ENCODE measurements at places on chromosomes 4 and X. TPM values are rescaled to one million over a fixed set of nuclear protein-coding genes. Genes with fewer than 3 reads are reported as not detected.
A peak's percentile ranks its signal among the peaks of the same experiment; 100 is the strongest.

DNA sequence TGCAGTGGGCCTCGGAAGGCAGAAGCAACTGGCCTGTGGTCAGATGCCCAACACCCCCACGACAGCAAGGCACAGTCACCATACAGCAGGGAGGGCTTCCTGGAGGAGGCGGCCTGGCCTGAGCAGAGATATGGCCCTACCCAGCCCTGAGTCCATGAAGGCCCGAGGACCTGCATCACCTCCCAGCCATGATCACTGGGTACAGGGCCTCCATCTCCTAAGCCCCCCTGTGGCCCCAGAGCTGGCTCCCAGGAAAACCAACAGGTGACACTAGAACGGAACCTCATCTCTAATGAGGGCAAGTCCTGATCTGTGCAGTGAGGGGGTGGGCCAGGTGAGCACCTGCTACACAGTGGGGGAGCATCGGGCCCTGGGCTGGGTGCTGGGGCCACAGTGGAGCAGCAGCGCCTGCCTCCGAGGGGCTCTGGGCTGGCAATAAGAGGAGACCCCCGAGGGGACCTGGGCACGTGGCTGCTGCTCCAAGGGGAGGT is 26.2 kb upstream of the MXD4 start:
- DNase-seq = no peak

GRCh38 chr4:169398316-169398715 is 127.6 kb upstream of the SH3RF1 start:
- no peak for DNase-seq

DNA sequence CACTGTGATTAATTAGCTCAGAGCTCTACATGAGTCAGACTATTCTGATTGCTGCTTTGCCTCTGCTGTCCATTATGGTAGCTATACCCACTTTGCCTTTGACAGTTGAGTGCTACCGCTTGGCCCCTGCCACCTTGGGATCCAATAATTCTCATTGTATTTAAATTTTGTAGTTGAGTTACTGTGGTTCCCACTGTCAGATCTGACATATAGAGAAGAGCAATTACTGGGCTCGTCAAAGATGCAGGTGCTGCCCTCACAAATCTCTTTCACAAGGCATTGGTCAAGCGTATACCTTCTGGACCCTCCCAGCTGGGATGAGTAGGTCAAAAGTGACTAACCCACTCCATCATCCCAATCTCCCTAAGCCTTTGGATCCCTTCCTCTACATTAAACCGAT is 18.3 kb upstream of the PRDM8 start:
- no peak for DNase-seq

DNA sequence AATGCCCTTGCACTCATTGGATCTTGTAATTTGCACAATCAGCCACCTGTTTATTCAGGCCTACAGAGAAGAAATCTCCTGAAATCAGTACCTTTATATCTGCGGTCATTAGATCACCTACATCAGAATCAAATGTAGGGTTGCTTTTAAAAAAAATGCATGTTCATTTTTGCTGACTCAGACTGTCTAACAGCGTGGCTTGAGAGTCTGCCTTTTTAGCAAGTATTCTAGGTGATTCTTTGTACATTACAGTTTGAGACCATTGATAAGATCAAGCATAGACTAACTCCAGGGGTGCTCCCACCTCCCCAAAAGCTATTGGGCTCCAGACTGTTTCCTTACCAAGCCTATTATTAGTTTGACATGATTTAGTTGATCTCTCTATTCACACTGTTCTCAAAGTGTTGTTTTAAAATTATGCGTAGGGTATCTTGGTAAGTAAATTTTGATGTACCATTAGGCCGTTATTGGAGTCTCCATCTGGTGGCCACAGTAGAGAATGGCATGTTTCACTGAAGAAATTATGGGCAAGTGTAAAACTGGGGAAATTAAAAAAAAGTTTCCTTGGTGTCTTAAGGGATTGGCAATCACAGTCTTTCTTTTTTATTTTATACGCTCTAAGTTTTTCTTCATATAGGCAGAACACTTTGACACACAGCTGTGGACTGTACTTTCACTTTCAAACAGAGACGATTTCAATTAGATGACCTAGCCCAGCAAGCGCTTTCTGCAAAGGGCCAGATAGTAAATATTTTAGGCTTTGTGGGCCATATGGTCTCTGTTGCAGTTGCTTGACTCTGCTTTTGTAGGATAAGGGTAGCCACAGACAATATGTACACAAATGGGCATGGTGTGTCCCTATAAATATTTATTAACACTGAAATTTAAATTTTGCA is 33.7 kb upstream of the MSL3 start:
- no peak for DNase-seq

GRCh38 chrX:10702031-10702430 is 81.6 kb upstream of the MID1 start:
- DNase-seq = no peak

DNA sequence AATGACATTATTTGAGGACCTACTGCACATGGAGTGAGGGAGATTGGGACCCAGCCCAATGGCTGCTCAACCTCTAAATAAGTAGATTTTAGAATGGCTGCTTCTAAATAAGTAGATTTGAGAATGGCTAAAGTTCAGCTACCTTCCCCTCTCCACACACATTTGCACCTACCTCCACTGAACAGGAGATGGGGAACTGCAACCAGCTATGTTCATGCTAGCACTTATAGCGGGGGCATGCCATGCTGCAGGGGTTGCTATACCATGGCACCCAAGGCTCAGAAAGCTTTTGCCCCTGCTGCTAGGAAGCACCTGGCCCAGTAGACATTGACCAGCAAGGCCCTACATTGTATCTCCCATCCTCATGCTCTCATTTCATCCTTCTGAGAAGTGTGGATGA is 70.2 kb upstream of the MAOA start:
- no peak for DNase-seq

GRCh38 chrX:141396536-141396935 is 154.2 kb upstream of the SPANXC start:
- no peak for DNase-seq

- DNase-seq = no peak
Observed at GRCh38 chr4:178086320-178086719, 644.1 kb upstream of the AGA start.

DNA sequence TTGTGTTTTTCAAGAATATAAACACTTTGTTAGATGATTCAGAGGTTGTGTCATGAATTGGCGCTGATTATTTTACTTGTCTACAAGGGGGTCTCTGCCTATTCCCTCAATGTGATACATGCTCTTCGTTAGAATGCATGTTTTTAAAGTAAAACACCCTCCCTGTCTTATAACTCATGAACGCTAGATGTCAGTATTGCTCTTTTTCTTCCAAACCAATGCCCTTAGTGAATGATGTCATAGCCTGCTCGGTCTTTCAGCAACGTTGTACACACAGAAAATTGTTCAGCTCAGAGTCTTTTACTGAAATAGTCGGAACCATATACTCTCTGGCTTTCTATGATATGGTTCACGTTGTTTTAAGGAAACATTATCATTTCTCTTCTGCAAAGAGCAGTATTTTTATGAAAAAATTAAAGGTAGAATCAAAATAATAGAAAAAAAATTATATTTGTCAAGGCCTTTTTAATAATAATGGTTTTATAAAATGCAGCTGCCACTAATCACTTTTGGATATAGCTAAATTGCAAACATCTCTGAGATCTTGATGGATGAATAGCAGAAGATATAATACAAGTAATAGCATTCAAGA is 292.9 kb downstream of the TLL1 start:
- no peak for DNase-seq

- DNase-seq = peak; percentile 76
Observed at GRCh38 chr4:8710946-8711345, 118.4 kb downstream of the CPZ start.

- DNase-seq = no peak
Observed at GRCh38 chr4:70994387-70995099, 1.1 kb downstream of the DCK start.

GRCh38 chrX:17705211-17705610 is 32.1 kb upstream of the SCML1 start:
- no peak for DNase-seq

- DNase-seq = no peak
Observed at GRCh38 chr4:1075809-1076699, 37.3 kb downstream of the RNF212 start.

GRCh38 chrX:131477498-131477897 is 66.4 kb upstream of the OR13H1 start:
- no peak for DNase-seq

GRCh38 chr4:39908284-39908683 is 69.4 kb downstream of the PDS5A start:
- DNase-seq = no peak

DNA sequence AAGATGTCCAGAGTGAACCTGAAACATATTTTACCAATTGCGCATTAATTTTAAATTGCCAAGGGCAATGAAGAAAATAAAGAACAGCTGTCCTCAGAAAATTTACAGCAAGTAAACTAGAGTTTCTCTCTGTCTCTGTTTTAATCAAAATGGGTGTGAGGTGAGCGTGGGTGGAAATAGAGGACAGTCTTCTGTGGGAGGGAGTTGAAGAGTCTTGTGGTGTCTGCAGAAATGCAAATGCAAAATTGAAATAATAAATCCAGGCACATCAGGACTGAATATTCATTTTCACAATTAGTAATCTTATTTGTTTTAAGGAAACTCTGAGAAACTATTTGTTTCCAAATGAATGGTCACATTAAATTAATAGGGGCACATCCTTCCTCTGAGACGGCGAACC is 192.0 kb downstream of the ARHGAP10 start:
- no peak for DNase-seq

DNA sequence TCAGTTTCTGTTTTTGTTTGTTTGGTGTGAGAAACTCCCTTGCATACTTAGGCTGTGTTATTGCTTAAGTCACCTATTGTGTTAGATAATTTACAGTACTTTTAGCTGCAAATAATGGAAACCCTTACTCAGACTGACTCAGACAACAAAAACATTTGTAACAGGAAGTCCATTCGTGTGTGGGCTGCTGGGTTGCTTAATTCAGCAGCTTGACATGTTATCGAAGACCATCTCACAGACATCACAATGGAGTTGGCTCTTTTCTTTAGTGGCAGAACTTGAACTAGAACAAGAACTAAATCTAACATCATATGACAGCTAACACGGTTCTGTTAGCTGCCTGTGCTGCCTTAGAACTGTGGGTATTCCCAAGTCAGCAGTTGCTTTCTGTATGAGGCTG is 9.9 kb upstream of the GABRE start:
- no peak for DNase-seq

DNA sequence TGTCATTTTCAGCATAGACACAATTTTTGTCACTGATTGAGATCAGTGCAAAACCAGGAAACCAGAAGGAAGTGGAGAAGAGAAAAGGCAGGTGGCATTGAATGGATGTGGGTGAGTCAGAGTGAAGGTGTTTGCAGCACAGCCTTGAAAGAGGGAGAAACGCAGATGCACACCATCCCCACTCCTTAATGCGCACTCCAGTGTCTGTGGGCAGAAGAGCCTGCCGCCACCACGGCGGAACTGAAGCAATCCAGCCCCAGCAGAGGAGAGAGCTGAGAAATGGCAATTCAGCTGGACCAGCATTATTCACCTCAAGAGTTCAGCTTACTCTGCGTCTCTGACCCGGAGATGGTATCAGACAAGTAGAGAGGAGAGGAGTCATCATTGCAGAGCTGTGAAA is 393.1 kb upstream of the FRG1 start:
- DNase-seq = no peak

DNA sequence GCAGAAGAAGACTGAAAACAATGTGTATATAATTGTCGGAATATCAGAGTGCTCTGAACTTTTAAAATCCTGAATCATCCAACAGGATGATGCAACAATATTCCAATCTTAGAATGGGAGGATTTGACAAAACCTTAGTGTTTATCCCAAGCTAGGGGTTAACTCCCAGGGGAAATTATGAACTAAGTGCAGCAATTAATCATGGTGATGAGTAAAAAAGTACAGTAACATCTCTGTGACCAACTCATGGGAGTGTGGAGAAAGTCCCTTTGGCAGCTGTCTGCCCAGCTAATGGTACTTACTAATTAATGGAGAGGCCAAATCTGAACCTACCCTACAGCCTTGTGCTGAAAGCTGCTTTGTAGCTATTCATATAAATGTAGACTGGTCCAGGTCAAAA is 257.6 kb upstream of the DDX53 start:
- no peak for DNase-seq

- DNase-seq = no peak
Observed at GRCh38 chrX:105527759-105528158, 294.6 kb upstream of the NRK start.

DNA sequence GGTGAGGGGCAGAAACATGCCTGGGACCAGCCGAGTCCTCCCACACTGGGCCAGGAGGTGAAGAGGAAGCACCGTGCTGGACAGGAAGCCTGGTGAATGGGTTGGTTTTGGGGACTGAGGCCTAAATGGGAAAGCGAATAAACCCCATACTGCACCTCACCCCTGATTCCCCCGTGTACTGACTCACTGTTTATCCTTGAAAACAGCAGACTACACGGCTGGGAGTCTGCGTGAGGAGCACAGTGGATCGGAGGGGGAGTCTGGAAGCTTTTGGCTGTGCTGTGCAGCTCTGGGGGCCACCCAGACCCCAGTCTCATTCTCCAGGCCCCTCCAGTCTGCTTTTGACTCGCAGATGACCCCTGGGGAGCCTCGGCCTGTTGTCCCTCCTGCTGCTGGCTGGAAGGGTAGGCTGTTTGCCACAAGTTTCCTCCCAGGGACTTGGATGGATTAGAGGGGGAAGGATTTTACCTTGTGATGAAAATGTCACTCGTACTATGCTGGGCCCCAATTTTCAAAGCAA is 90.0 kb downstream of the PSAPL1 start:
- no peak for DNase-seq

GRCh38 chrX:154378059-154378798 is 866 bp upstream of the EMD start:
- no peak for DNase-seq

DNA sequence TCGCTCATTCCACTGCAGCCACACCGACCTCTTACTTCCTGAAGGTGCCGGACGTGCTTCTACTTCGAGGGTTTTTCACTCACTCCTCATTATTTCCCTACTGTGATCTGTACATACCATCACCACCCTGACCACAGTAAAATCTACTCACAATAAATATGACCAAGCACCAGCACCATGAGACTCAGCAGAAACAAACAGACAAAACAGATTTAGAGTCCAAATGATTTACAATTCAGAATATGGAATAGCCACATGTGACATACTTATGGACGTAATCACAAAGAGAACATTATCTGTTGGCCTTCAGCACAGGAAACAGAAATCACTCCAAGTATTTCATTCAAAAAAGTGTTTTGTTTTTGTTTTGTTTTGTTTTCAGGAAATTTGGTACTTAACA is 16.1 kb upstream of the KLB start:
- DNase-seq = no peak

Gene CYSLTR1
- 4.7 TPM for total RNA-seq

Gene YIPF6
- 37.1 TPM for total RNA-seq

Gene NMU
- not detected for total RNA-seq

Gene ZNF157
- not detected for total RNA-seq

Gene NAT8L
- 67.3 TPM for total RNA-seq

Gene IL2RG
- 5.8 TPM for total RNA-seq

Gene F8A2
- total RNA-seq = not detected

Gene PDE6B
- total RNA-seq = 2.9 TPM

Gene KIAA1210
- total RNA-seq = not detected

Gene SLC9A6
- total RNA-seq = 11.9 TPM

Gene DMP1
- total RNA-seq = not detected

Data from mesenteric fat pad (tissue), 1 donor.